Ovary (tissue), 10 donors: ENCODE measurements at places on chromosomes 2 and 18.

DNA sequence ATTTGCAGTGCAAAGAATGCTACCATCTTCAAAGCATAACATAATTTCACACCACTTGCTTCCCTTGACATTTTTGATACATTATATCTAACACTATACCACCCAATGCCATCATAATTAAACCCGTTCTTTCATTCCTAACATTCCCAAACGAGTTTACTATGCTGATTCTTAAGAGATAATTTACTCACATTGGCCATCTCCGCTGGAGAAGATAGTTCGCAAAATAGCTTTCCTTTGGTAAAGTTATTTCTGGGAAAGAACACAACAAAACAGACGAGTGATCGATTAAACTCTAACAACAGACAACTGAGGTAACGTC, 716 bp downstream of the MMADHC start:
- DNase-seq = no peak

- no peak for DNase-seq
Observed at GRCh38 chr2:164967781-164968228, 12.5 kb upstream of the SLC38A11 start.

DNA sequence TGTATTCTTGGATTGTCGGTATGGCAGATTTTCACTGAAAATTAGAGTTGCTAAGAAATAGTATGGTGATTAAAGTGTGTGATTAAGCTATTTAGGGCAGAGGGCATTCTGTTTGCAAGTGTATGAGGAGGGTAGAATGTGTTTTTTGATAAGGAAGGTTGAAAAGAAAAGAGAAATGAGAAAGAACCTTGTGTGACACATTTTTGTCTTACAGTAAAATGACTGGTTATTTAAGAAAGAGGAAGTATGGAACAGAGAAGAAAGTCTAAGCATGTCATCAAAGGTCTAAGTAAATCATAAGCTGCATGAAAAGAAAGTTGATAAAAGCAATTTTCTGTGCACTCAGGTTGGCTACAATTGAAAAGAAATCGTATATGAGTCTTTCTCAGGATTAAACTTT, 5.2 kb upstream of the RSAD2 start:
- no peak for DNase-seq

DNA sequence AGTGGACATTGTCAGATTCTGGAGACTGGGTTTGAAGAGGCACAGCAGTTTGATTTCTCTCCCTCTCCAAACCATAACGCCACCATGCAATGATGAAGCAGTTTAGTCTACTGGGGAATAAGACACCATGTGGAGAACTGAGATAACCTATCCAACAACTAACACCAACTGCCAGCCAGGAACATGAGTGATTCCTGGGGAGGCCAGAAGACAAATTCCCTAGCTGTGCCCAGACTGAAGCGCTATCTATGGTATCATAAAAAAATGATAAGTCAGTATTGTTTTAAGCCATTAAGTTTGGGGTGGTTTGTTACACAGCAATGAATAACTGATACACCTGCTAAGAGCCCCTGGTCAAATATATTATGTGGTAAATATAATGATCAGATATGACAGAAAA, 129.3 kb downstream of the EXOC6B start:
- no peak for DNase-seq

DNA sequence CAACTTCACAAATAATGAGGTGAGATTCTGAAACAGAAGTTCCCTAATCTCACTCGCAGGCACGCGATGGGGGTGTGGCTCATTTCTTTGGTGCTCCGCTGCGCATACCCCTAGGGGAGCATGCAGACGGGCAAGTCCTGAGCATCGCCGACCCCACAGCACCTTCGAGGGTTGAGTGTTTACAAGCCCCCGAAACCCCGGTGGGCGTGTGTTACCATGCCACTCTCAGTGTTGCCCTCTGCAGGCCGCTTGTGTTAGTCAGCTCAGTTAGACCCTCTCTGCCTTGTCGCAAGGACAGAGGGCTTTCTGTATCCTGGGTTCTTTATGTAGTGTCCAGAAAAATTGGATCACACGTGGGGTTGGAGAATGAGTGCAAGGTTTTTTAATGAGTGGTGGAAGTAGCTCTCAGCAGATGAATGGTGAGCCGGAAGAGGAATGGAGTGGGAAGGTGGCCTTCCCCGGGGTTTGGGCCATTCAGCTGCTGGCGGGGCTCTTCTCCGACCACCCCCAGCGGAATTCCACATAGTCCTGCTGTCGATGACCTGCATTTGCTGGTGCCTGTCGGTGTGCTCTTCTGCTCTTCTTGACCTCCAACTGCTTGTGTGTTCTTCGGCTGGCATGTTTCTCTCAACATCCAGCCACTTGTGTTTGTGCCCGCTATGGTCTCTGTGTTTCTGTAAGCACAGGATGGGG, 191.3 kb downstream of the RPRM start:
- DNase-seq = no peak

DNA sequence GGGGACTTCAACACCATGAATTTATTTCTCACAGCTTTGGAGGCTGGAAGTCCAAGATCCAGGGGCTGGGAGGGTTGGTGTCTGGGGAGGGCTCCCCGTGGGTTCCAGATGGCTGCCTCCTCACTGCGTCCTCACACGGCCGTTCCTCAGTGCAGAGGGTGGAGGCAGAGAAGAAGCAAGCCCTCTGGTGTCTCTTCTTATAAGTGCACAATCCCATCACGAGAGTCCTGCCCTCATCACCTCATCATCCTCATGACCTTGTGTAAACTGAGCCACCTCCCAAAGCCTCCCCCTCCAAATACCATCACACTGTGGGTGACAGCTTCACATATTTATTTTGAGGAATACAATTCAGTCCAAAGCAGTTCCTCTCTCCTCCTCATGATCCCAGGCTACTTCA, 26.3 kb downstream of the TMEM163 start:
- DNase-seq = no peak

DNA sequence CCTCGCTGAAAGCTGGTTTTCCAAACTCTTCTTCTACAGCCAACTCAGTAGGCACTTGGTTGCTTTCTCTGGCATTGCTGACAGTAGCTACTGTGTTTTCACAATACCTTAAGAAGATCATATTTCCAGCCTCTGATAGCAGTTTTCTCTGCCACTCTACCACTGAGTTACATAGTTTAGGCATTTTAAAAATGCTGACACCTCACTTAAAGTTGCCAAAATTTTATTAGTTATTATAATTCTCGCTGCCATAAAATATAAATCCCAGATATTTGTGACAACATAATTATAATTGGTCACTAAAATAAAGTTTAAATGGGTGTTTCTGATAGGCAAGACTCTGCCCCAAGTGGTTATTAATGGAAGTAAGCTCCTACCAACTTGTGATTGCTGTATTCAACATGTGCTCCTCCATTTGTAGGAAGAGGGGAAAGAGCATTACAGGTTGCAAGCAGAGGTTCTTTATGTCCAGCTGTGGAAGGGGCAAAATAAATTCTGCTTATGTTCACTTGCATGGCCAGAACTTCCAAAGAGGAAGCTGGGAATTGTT, 1202.8 kb downstream of the CNTNAP5 start:
- no peak for DNase-seq

- DNase-seq = no peak
Observed at GRCh38 chr2:72399879-72400278, 252.2 kb upstream of the CYP26B1 start.

DNA sequence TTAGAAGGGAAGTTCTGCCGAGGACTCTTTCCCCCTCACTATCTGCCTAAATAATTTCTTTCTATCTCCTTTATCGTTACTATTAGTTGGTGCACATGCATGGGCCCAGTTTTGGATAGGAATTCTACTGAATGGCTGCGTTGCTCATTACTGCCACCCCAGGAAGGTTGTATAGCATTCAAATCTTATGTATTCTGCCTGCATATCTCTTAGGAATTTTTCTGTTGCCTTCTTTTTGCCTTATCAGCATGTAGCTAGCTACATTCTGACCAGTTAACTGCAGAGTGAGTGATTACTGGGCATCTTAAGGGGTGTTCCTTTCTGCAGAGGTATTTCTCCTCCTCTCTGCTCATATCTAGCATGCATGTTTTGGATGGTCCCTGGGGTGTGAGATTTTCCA, 239.6 kb downstream of the TDRD15 start:
- no peak for DNase-seq

DNA sequence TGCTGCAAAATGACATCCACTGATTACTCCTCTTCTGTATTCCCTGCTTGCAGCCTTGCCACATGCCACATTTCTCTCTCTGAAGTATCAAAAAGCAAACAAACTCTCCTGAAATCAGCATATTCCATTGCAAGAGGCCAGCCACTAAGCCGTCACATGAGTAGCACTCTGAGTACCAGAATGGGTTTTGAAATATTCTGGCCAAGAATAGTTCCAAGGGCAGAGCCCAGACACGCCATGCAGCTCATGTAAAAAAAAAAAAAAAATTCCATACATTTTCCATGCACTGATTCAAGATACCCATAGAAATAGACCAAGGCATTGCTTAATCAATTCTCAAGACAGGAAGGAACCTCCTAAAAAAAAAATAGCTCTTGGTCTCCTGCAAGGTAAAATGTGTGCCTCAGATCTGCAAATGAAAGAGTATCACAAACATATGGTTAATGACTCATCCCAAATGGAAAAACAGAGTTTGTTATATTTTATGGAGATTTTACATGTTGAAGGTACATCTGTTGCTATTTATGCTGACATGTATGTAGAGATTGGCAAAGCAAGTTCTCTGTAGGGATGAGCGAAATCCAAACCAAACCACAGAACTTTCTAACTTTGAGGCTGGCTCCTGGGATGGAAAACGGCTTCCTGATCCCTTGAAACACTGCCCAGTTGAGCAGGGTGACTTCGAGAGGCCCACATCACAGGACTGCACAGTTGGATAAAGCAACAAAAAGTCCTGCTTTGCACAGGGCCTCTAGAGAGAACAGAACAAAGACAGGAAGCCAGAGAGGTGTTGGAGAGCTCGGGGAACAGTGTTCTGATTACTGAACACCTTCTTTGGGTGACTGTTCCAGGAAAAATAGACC, 346.2 kb downstream of the ZNF521 start:
- no peak for DNase-seq

DNA sequence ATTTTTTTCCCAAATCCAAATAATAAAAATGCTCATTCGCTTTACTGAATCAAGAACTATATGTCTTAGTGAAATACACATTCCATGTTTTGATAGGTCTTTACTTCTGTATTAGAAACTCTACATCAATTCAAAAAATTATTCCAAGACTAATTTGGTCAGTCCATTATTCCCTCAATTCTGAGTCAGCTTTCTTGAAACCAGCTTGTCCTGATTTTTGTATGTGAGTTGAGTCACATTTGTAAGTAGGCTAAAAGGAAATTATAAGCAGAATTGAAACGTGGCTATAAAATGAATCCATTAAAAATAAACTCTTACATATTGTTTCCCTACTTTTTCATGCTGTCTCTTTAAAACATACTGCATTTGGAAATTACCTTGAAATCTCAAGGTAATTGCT, 113.0 kb downstream of the DNER start:
- DNase-seq = no peak

DNA sequence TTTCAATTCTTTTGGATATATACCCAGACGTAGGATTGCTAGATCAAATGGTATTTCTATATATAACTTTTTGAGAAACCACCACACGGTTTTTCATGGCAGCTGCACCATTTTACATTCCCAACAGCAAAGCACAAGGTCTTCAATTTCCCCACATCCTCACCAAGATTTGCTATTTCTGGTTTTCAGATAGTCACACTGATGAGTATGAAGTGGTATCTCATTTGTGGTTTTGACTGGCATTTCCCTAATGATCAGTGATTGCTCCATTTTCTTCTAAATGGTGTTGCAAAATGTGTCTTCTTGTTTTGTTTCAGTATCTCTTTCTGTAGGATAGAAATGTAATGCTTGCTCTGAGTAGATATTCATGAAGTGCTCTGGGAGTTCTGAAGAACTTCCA, 52.0 kb downstream of the ANKRD44 start:
- DNase-seq = no peak

DNA sequence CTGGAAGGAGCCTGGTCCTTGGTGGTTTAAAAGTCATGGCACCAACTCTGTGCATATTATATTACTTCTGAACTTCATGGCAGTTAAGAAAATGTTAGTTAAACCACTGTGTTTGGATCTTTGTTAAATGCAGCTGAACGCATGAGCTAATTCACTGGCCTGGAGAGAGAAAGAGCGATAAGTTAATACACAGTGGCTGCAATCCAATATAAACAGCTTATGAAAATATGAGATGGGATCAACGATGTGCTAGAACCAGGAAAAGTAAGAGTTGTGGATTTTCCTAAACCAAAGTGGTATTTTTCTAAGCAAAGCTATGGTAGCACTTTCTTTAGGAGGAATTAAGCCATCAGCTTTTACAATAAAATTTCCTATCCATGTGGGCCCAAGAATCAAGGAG, 326.7 kb downstream of the MTX2 start:
- DNase-seq = no peak

GRCh38 chr2:124884315-124884714, 859.2 kb downstream of the CNTNAP5 start:
- DNase-seq = no peak

DNA sequence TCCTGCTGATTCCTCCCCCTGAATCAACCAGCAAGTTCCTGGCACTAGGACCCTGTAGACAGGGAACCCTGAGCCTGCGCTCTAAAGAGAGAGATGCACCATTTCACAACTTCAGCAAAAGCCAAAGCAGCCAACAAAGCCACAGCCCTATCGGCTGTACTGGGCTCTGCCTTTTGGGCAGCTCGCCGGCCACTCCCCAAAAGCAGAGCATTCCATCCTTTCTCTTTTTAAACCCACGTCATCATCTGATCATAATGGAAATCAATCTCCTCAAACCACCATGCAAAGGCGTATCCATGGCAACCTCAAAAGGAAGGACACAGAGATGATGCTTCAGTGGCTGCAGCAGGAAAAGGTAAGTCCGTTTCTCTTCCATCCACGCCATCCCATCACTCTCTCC, 5.3 kb upstream of the DCTN1 start:
- no peak for DNase-seq

GRCh38 chr2:180644709-180645108, 335.7 kb upstream of the UBE2E3 start:
- DNase-seq = no peak

- no peak for DNase-seq
Observed at GRCh38 chr18:42773870-42774269, 341.6 kb downstream of the RIT2 start.

DNA sequence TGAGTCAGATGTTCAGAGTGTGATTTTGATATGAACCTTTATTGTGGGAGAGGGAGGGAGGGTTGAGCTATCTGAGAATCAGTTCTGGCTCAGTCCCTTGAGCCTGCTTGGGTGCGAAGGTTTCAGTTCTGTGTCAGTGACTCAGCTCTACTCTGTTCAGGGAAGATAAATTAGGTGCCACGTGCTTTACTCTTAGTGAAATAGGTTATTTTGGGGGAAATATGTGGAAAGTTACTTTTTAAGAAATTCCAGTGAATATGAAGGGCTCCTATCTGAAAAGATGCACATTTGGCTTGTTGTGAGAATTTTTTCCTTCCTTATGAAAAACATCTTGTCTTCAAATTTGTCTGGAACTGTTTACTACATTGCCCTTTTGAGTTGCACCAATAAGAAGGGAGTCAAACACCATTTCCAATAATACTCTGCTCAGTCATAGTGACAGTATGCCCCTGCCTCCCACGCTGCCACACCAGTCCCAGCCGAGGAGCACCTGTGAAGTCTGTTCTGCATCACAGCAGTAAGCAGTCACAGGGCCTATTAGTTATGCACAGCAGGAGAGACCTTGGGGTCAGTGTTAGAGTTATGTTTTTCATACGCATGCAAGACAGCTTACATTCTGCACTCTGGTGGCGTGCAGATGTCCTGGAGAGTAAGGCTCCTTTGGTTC, 32.8 kb upstream of the DNAH7 start:
- DNase-seq = no peak
